Tibial nerve (tissue), 4 donors: ENCODE measurements at places on chromosomes 16 and 17. TPM values are rescaled to one million over a fixed set of nuclear protein-coding genes. Genes with fewer than 3 reads are reported as not detected.

GRCh38 chr16:11630046-11630767 lies 38.0 kb upstream of the SNN start:
- H3K27me3 ChIP-seq: no peaks in the 10 kb centered on the region
- peak overlapping the region; percentile 96 for H3K27ac ChIP-seq
- no peak overlapping the region for H3K4me3 ChIP-seq
- H3K4me1 ChIP-seq: no peaks in the 10 kb centered on the region
- DNase-seq: no peak
- no peaks in the 10 kb centered on the region for H3K36me3 ChIP-seq

GRCh38 chr16:25052151-25052511 lies 37.0 kb upstream of the ARHGAP17 start:
- H3K27me3 ChIP-seq: no peaks in the 10 kb centered on the region
- DNase-seq: no peak

The RNF43 gene
- 0.66 TPM for total RNA-seq

GRCh38 chr16:51034481-51035109 lies 116.5 kb downstream of the SALL1 start:
- no peaks in the 10 kb centered on the region for H3K36me3 ChIP-seq
- H3K27me3 ChIP-seq: no peaks in the 10 kb centered on the region
- no peak for DNase-seq
- no peak overlapping the region for H3K4me3 ChIP-seq
- H3K27ac ChIP-seq: no peak overlapping the region
- H3K4me1 ChIP-seq: no peaks in the 10 kb centered on the region

GRCh38 chr16:84778720-84779119 lies 41.1 kb upstream of the CRISPLD2 start:
- H3K36me3 ChIP-seq: peaks cover 64% of the 10 kb centered on the region
- DNase-seq: no peak
- H3K4me3 ChIP-seq: no peak overlapping the region
- no peaks in the 10 kb centered on the region for H3K27me3 ChIP-seq

The VMP1 gene
- total RNA-seq: 113 TPM

The CDRT15 gene
- total RNA-seq: not detected

DNA sequence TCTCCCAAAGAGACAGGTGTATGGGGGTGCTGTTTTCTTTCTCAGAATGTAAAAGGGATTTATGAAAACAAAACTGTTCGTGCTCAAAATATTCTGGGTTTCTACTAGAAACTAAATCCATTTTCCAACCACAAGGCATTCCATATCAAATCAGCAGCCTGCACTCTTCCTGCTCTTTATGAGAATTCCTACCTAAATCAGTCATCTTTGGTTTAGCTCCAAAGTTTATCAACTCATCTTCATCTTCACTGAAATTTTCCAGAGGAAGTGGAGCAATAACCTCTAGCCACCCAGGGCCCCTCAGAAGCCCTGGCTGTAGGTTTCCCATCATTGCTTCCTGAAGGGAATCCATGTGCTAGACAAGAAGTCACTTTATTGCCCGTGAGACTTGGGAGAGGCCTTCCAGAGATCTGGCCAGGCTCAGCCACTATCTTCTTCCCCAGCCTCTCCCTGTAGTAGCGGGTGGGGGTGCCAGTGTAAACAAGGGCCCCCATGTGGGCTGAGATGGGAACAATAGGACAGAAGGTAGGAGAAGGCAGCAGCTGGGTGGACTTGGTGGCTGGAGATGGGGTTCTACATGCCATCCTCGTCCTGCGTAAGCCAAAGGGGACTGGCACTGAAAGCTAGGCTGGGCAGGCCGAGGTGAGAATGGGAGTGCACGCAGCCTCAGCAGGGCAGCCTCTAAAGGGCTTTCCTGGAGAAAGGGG lies 22.0 kb upstream of the ALDH3A1 start:
- no peak for DNase-seq
- H3K4me1 ChIP-seq: peaks cover 7% of the 10 kb centered on the region
- no peaks in the 10 kb centered on the region for H3K36me3 ChIP-seq
- H3K4me3 ChIP-seq: no peak overlapping the region

DNA sequence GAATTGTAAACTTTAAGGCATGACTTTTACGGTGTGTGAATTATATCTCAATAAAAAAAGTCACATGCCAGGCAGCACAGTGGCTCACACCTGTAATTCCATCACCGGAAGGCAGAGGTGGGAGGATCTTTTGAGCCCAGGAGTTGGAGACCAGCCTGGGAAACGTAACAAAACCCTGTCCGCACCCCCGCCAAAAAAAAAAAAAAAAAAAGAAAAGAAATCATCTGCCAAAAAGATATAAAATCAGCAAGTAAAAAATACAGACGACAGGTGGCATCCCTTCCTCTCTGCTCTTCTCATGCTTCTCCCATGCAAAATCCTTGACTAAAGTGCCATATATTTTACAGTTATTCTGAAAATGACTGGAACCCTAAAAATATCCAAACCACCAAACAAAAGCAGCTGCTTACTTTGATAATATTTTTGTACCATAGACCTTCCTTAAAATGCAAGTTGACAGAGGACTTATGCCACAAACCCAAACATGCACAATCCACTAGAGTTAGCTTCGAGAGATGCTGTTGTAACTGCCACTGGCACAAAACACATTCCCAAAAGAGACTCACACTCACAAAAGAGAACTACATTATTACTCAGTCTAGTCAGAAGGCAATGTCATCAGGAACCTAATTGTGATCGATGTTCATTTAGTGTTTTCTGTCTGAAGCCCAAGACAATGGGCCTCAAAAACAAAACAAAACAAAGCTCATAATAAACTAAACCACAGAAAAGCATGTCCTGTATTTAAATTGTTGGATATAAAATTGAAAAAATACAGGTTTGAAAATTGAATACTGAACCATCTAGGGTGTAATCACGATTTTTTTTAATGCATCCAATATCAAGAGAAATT lies 2.4 kb downstream of the CRLF3 start:
- no peak for DNase-seq
- no peak overlapping the region for H3K27ac ChIP-seq
- H3K27me3 ChIP-seq: no peaks in the 10 kb centered on the region
- no peak overlapping the region for H3K4me3 ChIP-seq
- no peaks in the 10 kb centered on the region for H3K4me1 ChIP-seq

DNA sequence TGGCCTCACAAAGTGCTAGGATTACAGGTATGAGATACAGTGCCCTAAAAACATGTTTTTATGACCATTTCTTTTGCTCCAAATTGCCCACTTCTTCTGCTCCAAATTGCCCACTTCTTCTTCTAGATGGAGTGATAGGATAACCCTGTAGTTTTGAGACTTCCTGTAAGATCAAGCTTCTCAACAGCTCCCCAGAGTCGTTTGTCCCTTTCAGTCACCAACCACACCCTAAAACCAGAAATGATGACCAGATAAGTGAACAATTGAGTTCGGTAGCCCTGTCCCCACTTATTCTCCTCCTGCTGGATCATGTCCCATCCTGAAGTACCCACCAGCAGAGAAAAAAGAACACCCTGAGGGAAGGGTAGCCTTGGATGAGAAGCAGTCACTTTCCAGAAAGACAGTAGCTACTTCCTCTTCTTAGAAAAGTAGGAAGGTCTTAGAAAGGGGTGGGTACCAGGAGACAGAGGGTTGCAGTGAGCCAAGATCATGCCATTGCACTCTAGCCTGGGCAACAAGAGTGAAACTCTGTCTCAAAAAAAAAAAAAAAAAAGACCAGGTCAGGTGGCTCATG lies 2.5 kb downstream of the ODAD4 start:
- DNase-seq: no peak
- H3K36me3 ChIP-seq: no peaks in the 10 kb centered on the region
- H3K4me1 ChIP-seq: peaks cover 7% of the 10 kb centered on the region
- no peak overlapping the region for H3K27ac ChIP-seq
- no peak overlapping the region for H3K4me3 ChIP-seq

The GJD3 gene
- not detected for total RNA-seq

GRCh38 chr16:66914541-66914940 lies 4.1 kb downstream of the CDH16 start:
- H3K36me3 ChIP-seq: no peaks in the 10 kb centered on the region
- no peak overlapping the region for H3K4me3 ChIP-seq
- DNase-seq: no peak
